ENCODE measurements at places on chromosomes 11 and 22.

GRCh38 chr22:24380220-24380904 is 47.0 kb upstream of the ADORA2A start:
- DNase-seq = no peak

GRCh38 chr22:50569896-50570535 is 7.3 kb upstream of the SYCE3 start:
- DNase-seq = no peak

GRCh38 chr11:134647066-134647743 is 235.2 kb upstream of the B3GAT1 start:
- DNase-seq = no peak

DNA sequence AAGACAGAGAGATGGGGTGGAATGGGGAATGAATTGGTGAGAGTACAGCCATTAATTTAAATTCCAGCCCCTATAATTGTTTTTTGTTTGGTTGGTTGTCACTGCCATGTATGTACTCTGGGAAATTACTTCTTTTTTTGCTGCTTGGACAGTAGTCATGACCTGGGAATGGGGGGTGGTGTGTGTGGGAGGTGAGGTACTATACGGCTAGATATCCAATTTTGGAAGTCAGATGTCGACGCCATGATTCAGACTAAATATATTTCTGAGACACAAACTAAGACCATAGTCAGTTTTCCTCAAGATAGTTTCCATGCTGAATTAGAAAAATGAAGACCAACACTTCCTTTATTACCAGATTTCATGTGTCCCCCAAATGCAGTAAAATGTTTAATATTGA is 7.4 kb upstream of the BDNF start:
- DNase-seq = no peak

DNA sequence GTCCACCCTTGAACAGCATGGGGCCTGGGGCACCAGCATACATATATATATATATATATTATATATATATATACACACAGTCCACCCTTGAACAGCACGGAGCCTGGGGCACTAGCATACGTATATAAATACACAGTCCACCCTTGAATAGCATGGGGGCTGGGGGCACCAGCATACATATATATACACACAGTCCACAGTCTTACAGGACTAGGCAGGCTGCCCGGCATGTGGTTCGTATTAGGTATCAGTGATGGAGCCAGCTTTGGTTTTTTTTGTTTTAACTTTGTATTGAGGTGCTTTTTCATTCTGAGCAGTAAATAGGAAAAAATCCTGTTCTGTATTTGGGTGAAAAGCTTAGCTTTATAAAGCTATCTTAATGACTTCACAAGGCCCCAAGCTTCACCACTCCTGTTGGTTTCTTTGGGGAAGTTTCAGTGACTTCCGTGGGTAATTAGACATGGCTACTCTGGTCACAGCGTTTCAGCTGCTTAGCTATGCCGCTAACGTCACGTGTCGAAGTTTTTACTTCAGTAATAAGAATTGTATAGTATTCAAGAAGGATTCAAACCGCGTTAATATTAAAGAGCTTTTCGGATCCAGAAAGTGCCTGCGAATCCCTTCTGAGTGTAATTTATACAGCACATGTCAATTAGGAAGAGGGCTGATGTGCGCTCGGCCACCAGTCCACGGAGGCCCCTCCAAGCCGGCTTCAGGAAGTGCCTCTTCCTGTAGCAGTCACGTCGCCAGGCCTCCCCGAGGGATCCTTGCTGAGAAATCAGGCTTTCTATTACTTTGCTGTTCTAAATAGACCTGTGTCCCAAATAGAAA is 179.7 kb downstream of the TBC1D22A start:
- DNase-seq = no peak

DNA sequence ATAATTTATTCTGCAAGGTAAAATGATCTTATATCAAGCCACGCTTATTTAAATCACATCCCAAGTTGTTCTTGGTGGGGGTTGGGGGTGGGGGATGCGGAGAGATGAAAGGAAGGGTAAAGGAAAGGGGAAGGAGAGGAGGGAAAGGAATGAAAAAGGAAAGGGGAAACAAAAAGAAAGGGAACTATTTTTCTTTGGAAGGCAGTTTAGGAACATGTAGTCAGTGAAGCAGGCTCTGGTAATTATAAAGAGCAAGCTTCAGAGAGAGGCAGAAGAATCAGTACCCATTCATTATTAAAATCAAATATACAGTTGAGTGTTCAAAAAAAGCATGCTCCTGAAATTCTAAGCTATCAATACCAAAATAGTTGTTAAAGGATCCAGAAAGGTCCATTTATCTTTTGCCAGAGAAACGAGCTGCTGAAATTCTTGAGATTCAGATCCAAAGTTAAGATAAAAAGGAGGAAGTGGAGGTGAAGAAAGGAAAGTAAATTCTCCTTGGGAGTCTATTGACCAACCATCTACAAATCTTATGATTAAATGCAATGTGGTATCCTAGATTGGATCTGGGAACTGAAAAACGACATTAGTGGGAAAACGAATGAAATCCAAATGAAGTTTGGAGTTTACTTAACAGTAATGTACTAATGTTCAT is 107.4 kb downstream of the SGSM3 start:
- DNase-seq = no peak

DNA sequence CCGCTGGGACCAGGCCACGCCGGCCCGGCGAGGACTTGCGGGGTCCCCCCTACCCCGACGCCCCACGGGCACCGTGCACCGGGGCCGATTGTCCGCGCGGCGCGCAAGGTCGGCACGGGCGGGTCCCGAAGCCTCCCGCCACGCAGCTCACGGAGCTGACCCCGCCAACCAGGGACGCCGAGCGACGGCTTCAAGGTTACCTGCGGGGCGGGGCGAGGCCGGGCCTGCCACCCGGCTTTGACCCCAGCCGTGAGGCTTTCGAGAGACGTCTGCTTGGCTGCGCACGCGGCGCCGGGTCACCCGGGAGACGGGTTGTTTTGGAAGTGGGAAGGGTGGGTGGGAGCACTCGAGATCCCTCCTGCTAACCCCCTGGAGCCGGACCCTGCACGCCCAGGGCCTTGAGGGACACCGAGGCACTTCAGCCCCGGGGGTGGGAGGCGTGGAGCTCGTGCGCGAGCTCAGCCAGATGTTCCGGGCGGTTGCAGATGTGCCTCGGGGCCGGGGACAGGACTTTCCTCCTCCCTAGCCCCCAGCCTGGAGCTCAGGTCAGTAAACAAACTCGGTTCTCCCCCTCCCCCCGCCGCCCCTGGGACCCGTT is 3.2 kb upstream of the WNT11 start:
- DNase-seq = no peak

All from stimulated activated CD8-positive, alpha-beta memory T cell treated with anti-CD3 and anti-CD28 coated beads, Interleukin-4, amount 100 ng/mL, for 4 hours (primary cell).